ENCODE measurements at places on chromosomes 3 and 15.
A peak's percentile ranks its signal among the peaks of the same experiment; 100 is the strongest.

GRCh38 chr15:90210593-90210992 is 9.5 kb downstream of the SEMA4B start:
- H3K4me1 ChIP-seq: peaks cover 39% of the 10 kb centered on the region
- peak; percentile 64 for DNase-seq
- no peaks in the 10 kb centered on the region for H3K36me3 ChIP-seq
- H3K27ac ChIP-seq: peak overlapping the region; percentile 55
- H3K27me3 ChIP-seq: no peaks in the 10 kb centered on the region
- H3K4me3 ChIP-seq: no peak overlapping the region

DNA sequence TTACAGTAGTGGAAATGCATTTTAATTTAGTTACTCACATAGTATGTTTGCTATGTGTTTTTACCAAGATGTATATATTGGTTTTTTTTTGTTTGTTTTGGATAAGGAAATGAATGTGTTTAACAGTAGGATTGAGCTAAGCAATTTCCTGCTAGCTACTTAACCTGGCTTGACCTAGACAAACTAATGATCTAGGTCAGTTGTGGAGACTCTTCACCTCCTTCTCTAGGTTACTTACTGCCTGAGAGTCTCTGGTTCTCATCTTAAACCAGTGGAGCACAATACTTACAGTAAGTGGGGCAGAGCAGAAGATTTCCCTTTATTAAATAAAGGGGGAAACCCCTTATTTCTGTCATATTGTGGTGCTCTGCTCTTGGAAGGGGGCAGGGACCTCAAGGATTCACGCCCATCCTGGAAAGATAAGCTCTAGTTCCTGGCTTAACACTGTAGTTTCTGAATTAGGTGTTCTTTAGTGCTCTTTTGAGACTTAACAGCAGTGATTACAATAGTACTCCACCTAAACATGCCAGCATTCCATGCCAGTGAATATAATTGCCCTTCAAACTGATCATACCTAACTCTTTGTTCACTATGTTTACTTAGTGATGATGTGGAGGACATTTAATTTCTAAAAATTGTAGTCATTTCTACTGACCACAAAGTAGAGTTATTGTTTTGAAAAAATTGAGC is 79.9 kb downstream of the UBP1 start:
- DNase-seq: no peak
- no peak overlapping the region for H3K4me3 ChIP-seq
- no peaks in the 10 kb centered on the region for H3K27me3 ChIP-seq
- H3K4me1 ChIP-seq: no peaks in the 10 kb centered on the region

- H3K27me3 ChIP-seq: no peaks in the 10 kb centered on the region
- H3K27ac ChIP-seq: no peak overlapping the region
- DNase-seq: no peak
- H3K4me1 ChIP-seq: no peaks in the 10 kb centered on the region
- no peak overlapping the region for H3K4me3 ChIP-seq
Measured at GRCh38 chr3:6281662-6282061, 579.3 kb upstream of the GRM7 start.

DNA sequence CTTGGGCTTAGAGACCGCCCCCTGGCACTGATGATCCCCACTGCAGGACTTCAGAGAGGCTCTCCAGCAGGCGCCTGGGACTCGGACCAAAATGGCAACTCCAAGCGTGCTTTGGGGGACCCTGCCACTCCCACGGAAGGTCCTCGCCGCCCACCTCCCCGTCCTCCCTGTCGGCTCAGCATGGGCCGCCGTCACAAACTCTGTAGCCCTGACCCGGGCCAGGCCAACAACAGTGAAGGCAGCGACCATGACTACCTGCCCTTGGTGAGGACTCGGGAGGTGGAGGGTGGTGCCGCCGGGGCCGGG is 7.7 kb downstream of the ALG3 start:
- H3K27ac ChIP-seq: no peak overlapping the region
- H3K27me3 ChIP-seq: no peaks in the 10 kb centered on the region
- no peaks in the 10 kb centered on the region for H3K4me1 ChIP-seq
- no peak for DNase-seq
- H3K36me3 ChIP-seq: peaks cover 12% of the 10 kb centered on the region

DNA sequence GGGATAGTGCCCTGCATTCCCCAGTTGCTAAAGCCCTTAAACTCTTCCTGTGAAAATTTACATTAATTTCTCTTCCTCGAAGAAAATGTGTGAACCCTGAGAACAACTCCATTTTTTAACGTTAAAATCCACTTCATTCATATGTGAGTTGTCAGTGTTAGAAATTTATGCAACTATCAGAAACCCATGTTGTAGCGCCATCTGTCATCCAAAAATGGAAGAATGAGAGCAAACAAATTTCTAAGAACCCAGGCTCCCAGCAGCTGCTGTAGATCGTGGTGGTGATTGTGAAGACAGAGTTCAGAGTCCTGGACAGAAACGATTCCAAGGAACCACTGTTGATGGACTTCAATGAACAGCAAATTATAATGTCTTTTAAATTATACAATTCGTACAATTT is 179.7 kb upstream of the NDN start:
- DNase-seq: no peak
- H3K27ac ChIP-seq: no peak overlapping the region
- no peak overlapping the region for H3K4me3 ChIP-seq
- H3K4me1 ChIP-seq: no peaks in the 10 kb centered on the region
- no peaks in the 10 kb centered on the region for H3K27me3 ChIP-seq

GRCh38 chr3:38542401-38543298 is 46.5 kb downstream of the EXOG start:
- no peak for DNase-seq
- H3K36me3 ChIP-seq: no peaks in the 10 kb centered on the region
- H3K27me3 ChIP-seq: no peaks in the 10 kb centered on the region
- H3K4me1 ChIP-seq: no peaks in the 10 kb centered on the region
- no peak overlapping the region for H3K27ac ChIP-seq

DNA sequence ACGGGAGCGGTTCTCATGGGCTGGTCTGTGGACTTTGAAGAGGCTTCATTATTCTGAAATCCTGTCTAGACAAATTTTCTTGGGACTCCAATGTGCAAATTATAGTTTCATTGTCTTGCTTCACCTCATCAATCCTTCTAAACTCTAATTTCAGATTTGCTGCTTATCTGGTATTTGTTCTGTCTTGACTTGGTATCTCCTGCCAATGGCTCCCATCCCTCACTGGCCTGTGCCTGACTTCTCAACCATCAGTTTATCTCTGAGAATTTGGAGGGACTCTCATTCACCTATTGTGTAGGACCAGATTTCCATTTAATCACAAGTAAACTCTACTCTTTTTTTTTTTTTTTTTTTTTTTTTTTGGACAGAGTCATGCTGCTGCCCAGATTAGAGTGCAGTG is 960.2 kb upstream of the NR2F2 start:
- H3K4me3 ChIP-seq: no peak overlapping the region
- H3K4me1 ChIP-seq: no peaks in the 10 kb centered on the region
- H3K27ac ChIP-seq: no peak overlapping the region
- H3K27me3 ChIP-seq: no peaks in the 10 kb centered on the region

GRCh38 chr3:157166561-157166960 is 6.6 kb upstream of the CCNL1 start:
- no peak overlapping the region for H3K27ac ChIP-seq
- no peak for DNase-seq
- H3K4me3 ChIP-seq: no peak overlapping the region
- H3K4me1 ChIP-seq: no peaks in the 10 kb centered on the region
- H3K27me3 ChIP-seq: no peaks in the 10 kb centered on the region

- no peaks in the 10 kb centered on the region for H3K27me3 ChIP-seq
- no peak overlapping the region for H3K4me3 ChIP-seq
- H3K36me3 ChIP-seq: no peaks in the 10 kb centered on the region
- no peaks in the 10 kb centered on the region for H3K4me1 ChIP-seq
- peak; percentile 52 for DNase-seq
Measured at GRCh38 chr15:78243491-78243941, 9.2 kb upstream of the ACSBG1 start.

GRCh38 chr15:57036352-57036751 is 117.9 kb downstream of the TCF12 start:
- no peak overlapping the region for H3K4me3 ChIP-seq
- H3K4me1 ChIP-seq: peaks cover 4% of the 10 kb centered on the region
- DNase-seq: no peak
- no peak overlapping the region for H3K27ac ChIP-seq
- H3K27me3 ChIP-seq: no peaks in the 10 kb centered on the region

DNA sequence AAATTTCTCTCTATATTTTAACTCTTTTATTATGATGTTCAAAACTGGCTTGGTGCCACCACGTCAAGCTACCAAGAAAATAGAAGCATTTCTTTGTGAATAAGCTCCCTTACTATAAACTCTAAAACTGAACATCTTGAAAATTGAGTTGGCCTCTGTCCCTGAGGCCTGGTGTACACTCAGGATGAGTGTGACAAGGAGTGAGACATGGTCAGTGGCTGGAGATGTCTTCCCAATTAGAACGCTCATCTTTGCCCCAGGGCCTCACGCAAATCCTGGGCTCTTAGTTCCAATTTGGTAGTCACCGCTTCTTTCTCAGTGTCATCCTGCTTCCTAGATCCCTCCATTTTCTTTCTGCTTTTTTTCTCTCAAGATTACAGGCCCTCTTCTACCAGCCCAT is 26.2 kb downstream of the SLC2A2 start:
- H3K27me3 ChIP-seq: no peaks in the 10 kb centered on the region
- DNase-seq: no peak
- H3K27ac ChIP-seq: no peak overlapping the region
- H3K4me1 ChIP-seq: peaks cover 42% of the 10 kb centered on the region

- no peak overlapping the region for H3K27ac ChIP-seq
- H3K27me3 ChIP-seq: no peaks in the 10 kb centered on the region
- peaks cover 6% of the 10 kb centered on the region for H3K4me1 ChIP-seq
- DNase-seq: no peak
Measured at GRCh38 chr15:77538027-77538451, 94.7 kb downstream of the LINGO1 start.

GRCh38 chr15:76340198-76340802 is 3.7 kb downstream of the ISL2 start:
- H3K27me3 ChIP-seq: peaks cover 42% of the 10 kb centered on the region
- H3K4me3 ChIP-seq: peak overlapping the region; percentile 37
- H3K36me3 ChIP-seq: no peaks in the 10 kb centered on the region
- H3K27ac ChIP-seq: no peak overlapping the region
- H3K4me1 ChIP-seq: no peaks in the 10 kb centered on the region
- no peak for DNase-seq

DNA sequence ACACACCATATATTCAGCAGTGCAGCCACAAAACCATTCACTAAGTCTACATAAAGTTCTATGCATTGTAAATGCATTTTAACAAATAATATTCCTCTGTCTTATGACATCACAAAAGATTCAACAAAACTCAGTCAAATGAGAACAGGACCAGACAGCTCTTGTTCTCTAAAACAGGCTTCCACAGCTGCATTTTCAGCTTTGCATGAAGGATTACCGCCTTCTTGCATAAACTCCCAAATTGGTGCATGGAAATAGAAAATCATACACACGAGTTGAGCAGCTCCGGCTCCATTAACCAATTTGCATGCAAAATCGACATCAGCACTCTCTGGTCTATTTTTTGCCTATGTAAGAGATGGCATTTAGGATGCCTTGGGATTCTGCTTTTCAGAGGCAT is 66.4 kb downstream of the RFTN1 start:
- no peaks in the 10 kb centered on the region for H3K4me1 ChIP-seq
- DNase-seq: no peak
- no peak overlapping the region for H3K27ac ChIP-seq
- no peaks in the 10 kb centered on the region for H3K36me3 ChIP-seq
- H3K4me3 ChIP-seq: no peak overlapping the region
- H3K27me3 ChIP-seq: no peaks in the 10 kb centered on the region

DNA sequence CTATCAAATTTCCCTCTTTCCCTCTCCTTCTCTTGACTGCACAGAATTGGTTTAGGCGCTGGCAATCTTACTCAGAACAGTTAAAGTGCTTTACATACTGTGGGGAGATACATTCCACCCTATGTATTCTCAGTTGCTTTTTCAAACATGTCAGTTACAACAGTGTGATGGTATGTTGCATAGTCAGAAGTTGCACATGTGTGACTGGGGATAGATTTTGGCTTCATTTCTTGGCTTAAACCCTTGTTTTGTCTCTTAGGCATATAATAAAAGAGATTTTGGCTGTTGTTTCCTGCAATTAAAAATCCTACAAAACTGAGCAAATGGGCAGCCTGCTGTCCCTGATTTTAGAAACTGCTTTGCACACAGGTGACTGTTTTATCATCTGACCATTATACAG is 86.7 kb downstream of the PIK3R4 start:
- H3K27me3 ChIP-seq: no peaks in the 10 kb centered on the region
- H3K4me1 ChIP-seq: no peaks in the 10 kb centered on the region
